Stromal cell of bone marrow (primary cell): ENCODE measurements at places on chromosomes 6 and 20.

DNA sequence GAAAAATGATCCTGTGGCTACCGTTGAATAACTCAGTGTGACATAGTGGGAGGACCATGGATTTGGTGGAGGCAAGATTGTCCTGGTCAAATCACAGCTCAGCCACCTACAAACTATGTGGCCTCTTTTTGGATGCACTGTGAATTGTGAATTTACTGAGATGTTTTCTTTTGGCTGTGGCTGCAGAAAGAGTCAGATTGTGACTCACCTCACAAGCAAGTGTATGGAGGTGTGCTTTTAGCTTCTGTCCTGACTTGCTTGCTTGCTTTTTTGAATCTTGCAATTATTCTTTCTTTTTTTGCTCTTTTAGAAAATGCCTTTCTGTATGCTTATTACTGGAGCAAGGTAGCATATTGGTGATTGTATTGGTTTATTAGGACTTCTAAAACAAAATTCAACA is 122.9 kb upstream of the FOXO3 start:
- no peak for DNase-seq

GRCh38 chr6:50120300-50120699 is 70.6 kb upstream of the DEFB112 start:
- no peak for DNase-seq

DNA sequence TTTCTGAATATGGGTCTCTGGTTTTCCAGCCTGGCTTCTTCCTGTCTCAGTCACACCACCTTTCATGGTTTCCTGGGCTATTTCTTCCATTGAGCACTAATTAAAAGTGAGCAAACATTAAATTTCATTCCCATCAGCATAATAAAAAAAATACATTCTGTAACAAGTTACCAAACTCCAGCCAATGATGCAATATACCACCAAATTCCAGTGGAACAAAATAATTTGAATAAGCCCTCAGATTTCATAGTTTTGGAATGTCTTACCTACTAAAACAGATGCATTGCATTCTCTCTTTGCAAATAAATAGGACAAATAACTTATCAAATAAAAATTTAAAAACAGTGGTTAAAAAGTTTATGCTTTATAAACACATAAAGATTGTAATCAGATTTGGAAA is 97.8 kb upstream of the PRDM1 start:
- DNase-seq: no peak

GRCh38 chr6:21582651-21583050 is 10.9 kb upstream of the SOX4 start:
- peak; percentile 65 for DNase-seq

DNA sequence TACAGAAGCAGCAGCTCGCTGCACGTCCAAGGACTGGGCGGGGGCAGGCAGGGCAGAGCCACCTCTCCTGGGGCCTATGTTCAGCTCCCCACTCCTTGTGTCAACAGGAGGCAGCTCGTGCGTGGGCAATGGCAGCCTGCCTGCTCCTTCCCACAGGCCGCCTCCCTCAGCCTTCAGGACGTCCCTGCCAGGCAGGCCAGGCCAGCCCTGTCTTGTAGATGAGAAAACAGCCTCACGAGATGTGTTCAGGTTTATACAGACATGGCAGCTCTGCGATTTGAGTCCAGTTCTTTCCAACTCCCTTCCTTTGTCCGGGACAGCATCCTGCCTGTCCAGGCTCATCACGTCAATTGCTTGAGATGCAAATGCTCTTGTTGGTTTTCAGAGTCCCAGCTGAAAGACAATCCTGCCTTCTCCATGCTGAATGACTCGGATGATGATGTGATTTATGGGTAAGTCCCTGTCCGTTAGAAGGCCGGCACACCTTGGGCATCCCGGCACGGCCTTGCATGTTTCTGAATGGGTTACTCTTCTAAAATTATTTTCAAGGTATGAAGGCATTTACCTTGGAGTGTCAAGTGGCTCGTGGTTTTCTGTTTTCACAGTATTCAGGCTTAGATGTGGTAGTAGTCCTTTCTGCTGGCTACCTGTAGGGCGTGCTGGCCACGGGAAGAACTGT is 13.5 kb downstream of the DYNLT1 start:
- DNase-seq: peak; percentile 67

GRCh38 chr20:63006540-63007359 is at the start of gene BHLHE23:
BHLHE23 (minus strand) TSS chr20:63006964; CDS start chr20:63006774, 190 bp downstream.
- DNase-seq: no peak

DNA sequence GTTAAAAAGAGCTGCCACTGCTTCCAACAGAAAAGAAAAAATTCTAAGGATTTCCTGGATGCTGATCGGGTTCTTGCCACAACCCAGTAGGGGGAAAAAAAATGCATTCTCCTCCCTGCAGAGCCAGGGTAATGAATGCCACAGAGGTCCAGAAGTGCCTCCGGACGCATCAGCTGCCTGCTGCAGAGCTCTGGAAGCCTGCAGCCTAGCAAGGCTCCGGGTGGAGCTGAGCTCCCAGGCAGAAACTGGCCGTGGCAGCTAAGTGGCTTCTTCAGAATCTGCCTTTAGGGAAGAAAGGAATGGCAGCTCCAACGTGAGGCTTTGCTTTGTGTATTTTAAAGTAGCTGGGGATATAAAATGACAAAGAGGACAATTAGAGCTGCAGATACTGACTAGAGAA is 155.0 kb downstream of the CFAP61 start:
- DNase-seq: no peak

DNA sequence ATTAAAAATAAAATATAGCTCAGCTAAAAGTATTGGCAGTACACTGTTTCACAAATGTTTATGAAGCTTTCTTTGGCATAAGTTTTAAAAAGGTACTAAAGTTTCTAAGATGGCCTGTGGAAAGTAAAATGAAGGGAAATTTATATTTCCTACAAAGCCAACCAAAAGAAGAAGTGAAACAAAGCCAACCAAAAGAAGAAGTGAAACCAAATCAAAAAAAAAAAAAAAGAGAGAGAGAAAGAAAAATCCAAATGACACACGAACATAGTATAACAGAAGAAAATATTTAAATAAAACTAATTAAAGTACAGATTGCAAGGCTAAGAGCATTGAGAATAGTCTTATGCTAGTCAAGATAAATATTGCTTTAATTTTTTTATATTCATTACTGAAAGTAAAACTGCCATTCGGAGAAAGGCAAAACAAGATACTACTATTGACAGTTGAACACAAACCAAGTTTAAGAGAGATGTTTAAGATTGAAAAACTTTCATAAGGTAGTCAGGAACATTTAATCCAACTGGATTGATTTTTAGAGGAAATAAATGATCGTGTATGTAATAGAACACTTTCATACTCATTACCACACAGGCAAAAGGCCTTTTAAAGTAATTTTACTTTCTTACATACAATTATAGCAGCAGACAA is 12.8 kb upstream of the KHDRBS2 start:
- no peak for DNase-seq

DNA sequence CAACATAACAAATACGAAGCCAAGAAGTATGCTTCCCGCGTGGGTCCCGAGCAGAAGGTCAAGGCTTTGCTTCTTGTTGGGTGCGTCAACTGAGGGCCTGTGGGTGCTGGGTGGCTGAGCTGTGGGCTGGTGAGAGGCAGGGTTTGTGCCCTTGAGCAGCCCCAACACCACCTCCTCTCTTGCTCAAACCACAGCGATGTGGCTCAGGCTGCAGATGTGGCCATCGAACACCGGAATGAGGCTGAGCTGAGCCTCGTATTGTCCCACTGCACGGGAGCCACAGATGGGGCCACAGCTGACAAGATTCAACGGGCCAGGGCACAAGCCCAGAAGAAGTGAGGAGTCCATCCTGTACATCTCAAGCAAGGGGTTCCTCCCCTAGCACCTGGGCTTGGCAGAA is 7.0 kb upstream of the PTPRA start:
- DNase-seq: no peak

GRCh38 chr6:13919861-13920260 is 4.9 kb upstream of the RNF182 start:
- no peak for DNase-seq

DNA sequence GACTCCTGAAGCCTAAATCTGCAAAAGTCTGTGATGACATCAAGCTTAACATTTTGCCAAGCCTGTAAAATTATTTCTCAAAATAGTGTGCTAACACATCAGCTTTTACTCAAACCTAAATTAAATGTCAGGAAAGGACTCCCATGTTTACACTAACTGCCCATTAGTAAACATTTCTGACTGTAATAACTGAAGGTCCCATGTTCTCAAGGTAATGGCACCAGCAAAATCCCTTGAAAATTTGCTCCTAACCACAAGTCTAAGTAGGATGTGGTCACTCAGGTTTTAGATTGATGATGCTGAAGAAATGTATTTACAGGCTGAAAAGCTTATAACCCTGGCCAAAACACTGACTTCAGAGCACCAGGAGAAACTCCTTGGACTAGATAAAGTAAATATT is 33.0 kb downstream of the BACH2 start:
- DNase-seq: no peak

GRCh38 chr20:60131375-60131774 is 173.2 kb downstream of the CDH26 start:
- DNase-seq: no peak

DNA sequence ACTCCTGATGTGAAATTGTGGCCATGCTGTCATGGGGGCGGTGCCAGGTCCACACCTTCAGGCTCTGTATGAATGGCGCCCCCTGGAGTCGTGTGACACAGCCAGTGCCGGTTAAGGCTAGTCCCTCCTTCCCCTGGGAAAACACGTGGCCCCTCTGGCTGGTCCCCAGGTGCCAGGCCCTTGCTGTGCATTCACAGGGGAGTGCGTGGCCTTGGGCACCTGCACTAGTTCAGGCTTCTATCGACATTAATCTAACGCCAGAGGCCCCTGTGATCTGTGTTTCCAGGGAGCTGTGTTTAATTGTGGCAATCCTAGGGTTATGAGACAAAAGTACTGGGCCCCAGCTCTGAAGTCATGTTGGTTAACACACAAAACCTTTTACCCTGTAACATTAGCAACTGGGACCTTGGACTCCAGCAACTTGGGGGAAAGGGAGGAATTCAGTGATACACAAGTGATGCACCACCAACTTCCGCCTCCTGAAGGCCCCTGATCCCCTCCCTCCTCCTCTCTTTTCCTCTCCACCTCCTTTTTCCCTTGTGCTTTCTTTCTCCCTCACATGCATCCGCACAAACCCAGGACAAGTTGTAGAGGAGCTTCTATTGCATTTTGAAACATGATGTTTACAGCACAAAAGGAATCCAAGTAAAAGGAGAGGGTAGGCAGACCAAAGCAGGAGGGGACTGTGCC is 74.0 kb downstream of the SSR1 start:
- no peak for DNase-seq
